CD4-positive, alpha-beta T cell treated with Interleukin-12 subunit alpha and Interleukin-12 subunit beta, for 1 hour (primary cell): ENCODE measurements at places on chromosomes 13 and 19.

GRCh38 chr19:34228347-34228746 is 26.0 kb upstream of the GARRE1 start:
- no peak for DNase-seq

DNA sequence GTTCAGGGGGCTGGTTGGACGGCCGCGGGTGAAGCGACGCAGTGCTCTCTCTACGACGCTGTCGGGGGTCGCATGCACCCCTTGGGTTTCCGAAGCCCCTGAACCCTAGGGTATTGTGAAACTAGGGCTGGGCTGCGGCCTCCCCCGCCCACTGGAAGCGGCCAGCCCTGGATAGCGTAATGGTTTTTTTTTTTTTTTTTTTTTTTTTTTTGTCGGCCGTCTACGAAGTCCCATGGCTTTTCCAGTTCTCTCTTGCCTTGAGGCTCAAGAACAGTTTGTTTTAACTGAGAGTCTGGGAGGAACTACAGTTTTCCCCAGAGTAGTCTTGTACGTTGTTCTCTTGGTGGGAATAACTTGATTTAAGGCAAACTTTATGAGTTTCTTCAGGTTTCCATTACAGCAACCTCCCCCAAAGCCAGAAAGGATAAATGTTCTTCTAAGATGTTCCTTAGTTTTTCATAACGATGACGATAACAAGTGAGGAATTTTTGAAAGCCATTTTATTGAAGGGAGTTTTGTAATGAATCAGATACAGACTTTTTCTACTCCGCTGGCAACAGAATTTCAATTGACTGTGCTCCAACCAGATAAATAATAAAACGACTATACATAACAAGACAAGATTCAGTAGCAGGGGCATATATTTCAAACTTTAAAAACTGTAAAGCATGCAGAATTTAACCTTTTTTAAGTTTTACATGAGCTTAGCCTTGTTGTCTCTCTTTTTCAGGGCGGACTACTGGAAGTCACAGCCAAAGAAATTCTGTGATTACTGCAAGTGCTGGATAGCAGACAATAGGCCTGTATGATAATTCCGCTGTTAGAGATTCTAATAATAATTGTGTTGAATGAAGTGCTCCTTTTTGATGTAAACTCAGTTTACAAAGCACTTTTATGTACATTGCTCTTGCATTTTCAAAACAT is 867 bp downstream of the WBP4 start:
- no peak for DNase-seq

DNA sequence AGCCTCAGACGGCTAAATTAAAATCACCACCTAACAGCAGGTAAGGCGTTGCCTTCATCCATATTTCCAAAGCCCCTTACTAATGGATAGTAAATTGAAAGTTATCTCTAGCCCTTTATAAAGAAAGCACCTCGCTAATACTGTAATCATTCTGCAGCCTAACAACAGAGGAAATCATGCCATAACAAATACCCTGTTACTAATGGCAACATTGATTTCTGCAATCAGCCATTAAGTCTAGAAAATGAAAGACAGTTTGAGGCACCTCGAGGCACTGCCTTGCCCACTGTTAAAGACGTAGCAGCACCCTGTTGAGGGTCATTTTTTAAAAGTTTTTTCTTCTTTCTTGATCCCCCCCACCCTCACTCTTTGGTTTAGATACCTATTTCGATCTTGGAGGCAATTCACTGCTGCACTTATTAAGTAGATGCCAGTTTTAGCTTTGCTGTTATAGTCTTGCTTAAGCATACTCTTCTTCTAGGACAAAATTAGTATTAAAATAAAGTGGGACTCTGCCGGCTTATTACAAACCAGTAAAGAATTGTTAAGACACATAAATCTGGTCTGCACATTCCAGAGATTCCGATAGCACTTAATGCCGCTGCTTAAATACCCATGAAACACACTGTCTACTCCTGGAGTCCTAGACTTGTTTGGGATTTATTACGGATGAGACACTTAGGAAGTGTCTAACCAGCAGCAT is 74.8 kb downstream of the ZNF536 start:
- no peak for DNase-seq

- no peak for DNase-seq
These were observed 2318.0 kb downstream of the PCDH9 start for GRCh38 chr13:64912141-64912540.

- no peak for DNase-seq
These were observed 54.0 kb downstream of the ZNF536 start for GRCh38 chr19:30425885-30426838.

- DNase-seq = no peak
These were observed 103.9 kb downstream of the HS6ST3 start for GRCh38 chr13:96193728-96194310.

DNA sequence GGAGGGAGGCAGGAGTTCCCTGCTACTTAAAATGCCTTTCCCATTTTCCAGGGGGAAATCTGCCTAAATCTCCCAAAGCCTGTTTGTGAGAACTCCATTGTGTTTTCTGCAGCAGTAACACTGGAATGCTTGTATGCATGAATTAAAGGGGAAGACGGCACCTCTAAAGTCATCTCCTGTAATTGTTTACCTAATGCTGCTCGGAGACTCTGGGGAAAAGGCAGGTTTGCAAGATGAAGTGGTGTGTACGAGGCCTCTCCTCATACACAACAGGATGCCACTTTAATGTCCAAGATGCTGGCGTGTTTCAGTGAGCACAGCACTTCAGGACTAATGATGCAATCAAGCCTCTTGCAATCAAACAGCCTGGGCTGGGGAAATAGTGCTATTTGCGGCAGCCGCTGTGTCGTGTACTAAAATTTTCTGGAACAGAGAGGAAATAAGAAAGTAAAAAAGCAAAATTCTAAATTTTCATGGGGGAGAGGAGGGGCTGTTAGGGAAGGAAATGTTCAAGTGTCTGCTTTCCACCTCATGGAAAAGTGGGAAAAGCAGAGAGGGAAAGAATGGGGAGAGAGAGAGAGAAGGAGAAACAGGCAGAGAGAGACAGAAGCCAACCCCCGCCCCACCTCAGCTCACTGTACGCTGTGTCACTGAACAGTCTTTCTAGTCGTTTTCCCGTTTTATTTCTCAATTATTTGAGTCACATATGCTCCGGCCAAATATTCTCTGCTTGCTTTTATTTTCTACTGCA is 32.9 kb downstream of the TSHZ3 start:
- no peak for DNase-seq

DNA sequence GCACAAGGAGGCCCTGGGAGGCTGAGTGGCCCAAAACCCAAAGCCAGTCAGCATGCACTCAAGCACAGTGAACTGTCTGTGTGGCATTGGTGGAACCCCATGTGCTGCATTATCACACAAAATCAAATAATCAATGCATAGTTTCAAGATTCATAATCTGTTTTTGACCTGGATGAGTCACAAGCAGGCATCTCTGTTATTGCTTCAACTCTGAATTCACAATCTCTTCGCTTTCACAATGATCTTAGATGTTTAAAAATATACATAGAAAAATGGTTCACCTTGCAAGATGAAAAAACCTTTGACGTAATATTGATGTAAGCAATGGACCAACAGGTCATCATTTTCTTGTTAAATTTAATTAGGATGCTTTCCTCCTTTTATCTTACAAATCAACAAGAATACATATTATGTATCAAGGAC is 455.4 kb downstream of the IRS2 start:
- no peak for DNase-seq

DNA sequence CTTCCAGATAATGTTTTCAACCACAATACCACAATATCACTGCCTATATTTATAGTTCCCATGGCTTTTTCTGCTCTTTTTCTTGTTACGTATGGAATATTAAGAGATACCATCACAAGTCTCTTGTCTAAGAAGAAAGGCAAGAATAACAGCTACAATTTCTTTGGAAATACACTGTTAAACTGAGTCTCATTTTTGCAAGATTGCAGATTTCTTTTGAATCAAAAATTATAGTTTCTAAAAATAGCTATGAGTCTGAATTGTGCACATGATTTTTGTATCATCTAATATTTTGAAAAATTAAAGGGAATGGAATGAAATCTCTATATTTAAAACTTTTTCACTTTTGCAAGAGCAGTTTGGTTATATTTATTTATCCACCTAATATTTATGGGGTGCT is 1120.8 kb downstream of the EFNB2 start:
- DNase-seq = no peak

DNA sequence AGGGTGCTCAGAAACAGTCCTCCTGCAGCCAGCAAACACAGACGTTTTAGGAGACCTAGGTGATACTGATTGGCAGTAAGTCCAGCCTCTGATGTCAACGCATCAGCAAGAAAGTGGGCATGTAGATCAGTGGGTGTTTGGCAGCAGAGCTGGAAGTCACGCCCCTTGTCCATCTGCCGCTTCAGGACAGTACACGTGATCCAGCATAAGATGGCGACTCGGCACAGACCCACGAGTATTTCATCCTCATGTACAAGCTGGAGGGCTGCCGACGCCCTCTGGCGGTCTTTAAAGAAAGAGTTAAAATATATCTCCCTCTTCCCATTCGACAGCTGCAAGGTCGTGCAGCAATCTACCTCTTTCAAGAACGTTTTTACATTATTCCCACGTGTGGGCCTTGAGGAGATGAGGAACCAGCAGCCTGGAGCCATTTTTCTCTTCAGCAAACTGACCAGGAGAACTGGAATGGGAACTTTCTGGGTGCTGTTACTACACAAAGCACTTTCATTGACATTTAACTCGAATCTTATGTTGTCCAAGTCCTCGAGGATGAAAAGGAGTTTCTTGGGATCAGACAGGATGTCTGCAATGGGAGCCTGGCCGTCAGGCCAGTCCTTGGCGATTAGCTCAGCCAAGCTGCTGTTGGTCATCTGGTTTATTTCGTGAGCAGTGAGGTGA is 22.3 kb downstream of the NLRP11 start:
- DNase-seq = peak; percentile 23

GRCh38 chr19:20313894-20314293 is 146.9 kb downstream of the ZNF486 start:
- DNase-seq = no peak
